ENCODE measurements at places on chromosomes 11 and 22.

- DNase-seq, result no peak
These were observed 62.5 kb downstream of the TIMP3 start for GRCh38 chr22:32864041-32864440.

DNA sequence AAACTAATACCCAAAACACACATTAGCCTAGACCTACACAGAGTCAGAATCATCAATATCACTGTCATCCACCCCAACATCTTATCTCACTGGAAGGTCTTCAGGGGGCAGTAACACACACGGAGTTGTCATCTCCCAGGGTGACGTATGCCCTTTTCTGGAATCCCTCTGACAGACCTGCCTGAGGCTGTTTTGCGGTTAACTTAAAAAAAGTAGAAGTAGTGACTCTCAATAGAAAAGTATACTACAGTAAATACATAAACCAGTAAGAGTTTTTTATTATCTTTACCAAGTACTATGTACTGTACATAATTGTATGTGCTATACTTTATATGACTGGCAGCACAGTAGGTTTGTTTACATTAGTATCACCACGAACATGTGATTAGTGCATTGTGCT is 80.5 kb downstream of the PGR start:
- DNase-seq, result peak; percentile 77

DNA sequence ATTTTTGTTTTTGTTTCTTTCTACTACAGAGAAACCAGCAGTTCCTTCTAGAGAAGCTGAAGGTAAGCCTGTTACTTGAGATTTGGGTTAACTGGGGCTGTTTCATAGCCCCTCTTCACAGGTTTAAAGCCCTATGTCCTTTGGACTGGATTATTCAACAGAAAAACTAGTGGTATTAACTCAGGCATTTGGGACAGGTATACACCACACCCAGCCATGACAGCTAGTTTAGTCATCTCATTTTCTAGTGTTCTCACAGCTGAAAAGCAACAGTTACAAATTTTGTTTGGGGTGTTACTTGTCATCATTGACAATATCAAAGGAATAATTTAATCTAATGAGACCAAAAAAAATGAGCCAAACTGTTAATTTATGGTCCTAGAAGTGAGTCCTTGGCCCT is 14.0 kb downstream of the LAYN start:
- no peak for DNase-seq

DNA sequence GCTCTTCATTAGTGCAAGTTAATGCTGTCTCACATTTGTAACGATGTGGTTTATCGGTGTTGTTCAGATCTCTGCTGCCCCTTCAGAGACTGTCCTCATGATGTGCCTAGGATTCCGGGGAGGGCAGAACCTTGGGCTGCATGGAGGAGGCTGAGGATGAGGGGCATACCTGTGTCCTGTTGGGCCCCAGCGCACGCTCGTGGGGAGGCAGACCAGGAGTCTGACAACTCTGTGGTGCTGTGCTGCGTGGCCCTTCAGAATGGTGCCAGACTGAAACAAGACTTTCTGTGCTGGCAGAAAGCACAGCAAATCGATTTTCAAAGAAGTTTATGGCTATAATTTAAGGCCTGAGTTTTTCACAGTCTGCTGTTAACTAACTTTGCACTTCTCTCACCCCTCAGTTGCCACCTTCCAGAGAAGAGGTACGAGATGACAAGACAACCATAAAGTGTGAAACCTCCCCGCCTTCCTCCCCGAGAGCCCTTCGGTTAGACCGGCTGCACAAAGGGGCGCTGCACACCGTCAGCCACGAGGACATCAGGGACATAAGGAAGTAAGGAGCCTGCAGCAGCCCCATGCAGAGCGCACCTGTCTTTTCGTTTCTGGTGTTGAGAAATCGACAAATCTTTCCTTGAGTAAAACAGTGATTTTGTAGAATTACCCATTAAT is 44.3 kb upstream of the CTTN start:
- DNase-seq, result no peak

DNA sequence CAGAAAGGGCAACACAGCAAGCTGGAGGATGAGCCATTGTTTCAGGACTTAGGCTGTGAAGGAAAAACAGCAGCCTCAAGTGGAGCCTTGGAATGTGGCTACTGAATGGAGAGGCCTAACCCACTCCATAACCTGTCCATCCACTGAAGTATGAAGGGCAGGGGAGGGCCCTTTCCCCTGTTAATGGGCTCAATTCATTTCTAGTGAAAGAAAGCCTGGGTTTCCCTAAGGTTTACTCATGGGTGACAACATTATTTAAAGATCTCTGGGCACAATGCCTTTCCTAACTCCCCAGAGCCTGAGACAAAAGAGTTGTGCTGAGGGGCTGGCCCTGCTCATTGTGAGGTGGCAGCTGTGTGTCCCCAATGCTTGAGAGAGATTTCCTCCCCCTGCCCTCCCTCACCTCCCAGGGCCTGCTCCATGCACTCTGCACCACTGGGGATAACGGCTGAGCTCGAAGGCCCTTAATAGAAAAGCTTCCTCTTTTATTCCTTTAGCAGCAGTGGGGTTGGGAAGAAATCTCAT is 83.8 kb downstream of the ME3 start:
- peak; percentile 80 for DNase-seq

GRCh38 chr11:66363187-66363601 is 8.4 kb downstream of the SLC29A2 start:
- no peak for DNase-seq

DNA sequence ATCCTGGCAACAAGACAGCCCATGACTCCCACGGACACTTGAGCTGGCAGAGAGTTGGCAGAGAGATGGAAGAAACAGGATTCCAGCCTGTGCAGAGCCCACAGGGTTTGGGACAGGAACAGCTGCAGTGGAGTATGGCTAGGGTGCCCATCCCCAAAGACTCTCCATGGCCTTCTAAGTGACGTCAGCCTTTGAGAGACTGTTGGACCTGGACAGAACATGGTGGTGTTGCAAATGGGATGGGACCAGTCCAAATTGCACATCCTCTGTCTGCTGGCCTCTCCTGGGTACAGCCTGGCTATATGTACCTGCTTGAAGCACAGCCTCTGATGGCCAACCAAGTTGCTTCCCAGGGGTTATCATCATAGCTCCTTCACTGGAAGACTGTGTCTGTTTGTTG is 34.5 kb downstream of the NOX4 start:
- DNase-seq, result no peak

DNA sequence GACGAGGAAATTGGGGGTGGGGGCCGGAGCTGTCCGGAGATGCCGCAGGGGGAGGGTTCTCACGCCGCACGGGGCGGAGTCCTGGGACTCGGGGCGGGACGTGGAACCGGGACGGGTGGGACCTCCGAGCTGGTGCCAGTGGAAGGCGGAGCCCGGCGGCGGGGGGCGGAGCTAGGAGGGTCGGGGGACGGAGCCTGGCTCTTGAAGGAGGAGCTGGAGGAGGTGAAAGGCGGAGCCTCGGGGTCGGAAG is 271 bp downstream of the FKBP2 start:
- peak; percentile 97 for DNase-seq

DNA sequence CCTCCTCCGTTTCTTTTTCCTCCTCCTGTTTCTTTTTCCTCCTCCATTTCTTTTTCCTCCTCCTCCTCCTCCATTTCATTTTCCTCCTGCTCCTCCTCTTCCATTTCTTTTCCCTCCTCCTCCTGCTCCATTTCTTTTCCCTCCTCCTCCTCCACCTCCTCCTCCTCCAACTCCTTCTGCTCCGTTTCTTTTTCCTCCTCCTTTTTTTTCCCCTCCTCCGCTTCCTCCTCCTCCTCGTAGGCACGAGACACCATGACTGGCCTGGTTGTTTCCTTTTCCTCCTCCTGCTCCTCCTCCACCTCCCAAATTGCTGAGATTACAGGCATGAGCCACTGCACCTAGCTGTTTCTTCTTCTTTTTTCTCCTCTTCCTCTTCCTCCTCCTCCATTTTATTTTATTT is 25.6 kb upstream of the DRICH1 start:
- no peak for DNase-seq

DNA sequence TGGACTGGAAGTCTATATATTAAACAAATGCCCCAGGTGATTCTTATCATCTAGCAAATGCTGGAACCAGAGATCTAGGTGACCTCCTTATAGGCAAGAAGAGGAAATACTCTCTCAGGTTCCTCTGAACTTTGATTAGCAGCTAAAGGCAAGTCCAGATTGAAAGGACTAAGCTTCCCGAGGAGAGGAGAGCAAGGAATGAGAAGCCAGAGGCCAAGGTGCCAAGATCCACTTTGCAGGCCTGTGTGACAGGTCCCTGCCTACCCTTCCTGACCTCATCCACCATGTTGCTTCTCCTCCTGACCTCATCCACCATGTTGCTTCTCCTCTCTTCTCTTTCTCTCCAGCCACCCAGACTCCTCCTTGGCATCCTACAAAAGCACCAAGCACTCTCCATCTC is 173.2 kb downstream of the LARGE1 start:
- no peak for DNase-seq

DNA sequence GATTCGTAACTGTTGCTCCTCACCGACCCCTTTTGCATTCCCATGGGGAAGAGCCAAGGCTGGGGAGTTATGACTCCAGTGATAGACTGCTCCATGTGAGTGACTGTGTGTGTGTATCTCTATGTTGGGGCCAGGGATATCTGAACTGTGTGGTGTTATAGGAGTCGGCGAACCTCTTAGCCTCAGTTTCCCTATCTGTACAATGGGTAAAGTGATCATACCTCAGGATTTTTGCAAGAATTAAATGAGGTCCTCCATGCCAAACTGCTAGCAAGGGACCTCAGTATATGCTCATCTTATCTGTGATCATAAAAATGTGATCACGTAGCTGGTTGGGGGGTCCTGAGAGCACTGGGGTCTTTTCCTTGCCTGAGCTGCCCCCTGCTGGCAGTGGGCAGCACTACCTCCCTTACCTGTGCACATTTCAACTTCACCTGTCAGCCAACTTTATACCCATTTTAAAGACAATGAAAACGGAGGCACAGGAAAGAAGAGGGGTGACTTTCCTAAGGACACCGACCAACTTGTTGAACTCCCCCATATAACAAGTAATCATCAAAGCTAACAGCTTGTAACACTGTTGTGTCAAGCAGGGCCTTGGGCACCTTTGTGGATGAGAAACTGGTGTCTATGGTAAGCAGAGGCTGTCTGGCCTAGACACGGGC is 1.4 kb upstream of the DPP3 start:
- DNase-seq, result peak; percentile 16

DNA sequence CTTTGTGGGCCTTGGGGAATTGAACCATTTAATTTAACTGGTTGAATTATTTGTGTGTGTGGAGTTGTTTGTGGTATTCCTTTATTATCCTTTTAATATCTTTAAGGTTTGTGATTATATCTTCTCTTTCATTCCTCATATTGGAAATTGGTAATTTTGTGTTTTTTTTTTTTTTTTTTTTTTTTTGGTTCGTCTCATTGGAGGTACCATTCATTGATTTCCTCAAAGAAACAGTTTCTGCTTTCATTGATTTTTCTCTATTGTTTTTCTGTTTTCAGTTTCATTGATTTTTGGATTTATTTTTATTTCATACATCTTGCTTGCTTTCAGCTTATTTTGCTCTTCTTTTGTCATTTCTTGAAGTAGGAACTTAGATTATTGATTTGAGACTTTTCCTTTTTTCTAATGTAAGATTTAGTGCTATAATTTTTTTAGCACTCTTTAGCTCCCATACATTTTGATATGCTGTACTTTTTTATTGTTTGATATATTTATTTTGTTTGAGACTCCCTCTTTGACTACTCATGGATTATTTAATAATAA is 31.0 kb upstream of the MAPK1 start:
- DNase-seq, result no peak
